ENCODE measurements at places on chromosomes 2 and 18. TPM values are rescaled to one million over a fixed set of nuclear protein-coding genes. Genes with fewer than 3 reads are reported as not detected.

- H3K27ac ChIP-seq = no peak overlapping the region
- no peak overlapping the region for H3K4me3 ChIP-seq
- peaks cover 43% of the 10 kb centered on the region for H3K36me3 ChIP-seq
- no peak for DNase-seq
- H3K27me3 ChIP-seq = no peaks in the 10 kb centered on the region
Measured at GRCh38 chr2:239355724-239356123, 45.1 kb downstream of the HDAC4 start.

- H3K27me3 ChIP-seq = peaks cover 11% of the 10 kb centered on the region
- peaks cover 3% of the 10 kb centered on the region for H3K36me3 ChIP-seq
- H3K4me3 ChIP-seq = no peak overlapping the region
- DNase-seq = no peak
- H3K27ac ChIP-seq = no peak overlapping the region
- peaks cover 35% of the 10 kb centered on the region for H3K4me1 ChIP-seq
Measured at GRCh38 chr2:127414638-127415592, 3.3 kb upstream of the PROC start.

GRCh38 chr2:16687955-16688354 lies 22.3 kb upstream of the CYRIA start:
- no peak overlapping the region for H3K27ac ChIP-seq
- H3K4me1 ChIP-seq = no peaks in the 10 kb centered on the region
- no peaks in the 10 kb centered on the region for H3K36me3 ChIP-seq
- H3K4me3 ChIP-seq = no peak overlapping the region

GRCh38 chr2:191115391-191115790 lies 35.4 kb downstream of the STAT4 start:
- H3K4me3 ChIP-seq = peak overlapping the region; percentile 29
- H3K36me3 ChIP-seq = peaks cover 81% of the 10 kb centered on the region
- no peaks in the 10 kb centered on the region for H3K27me3 ChIP-seq
- peaks cover 70% of the 10 kb centered on the region for H3K4me1 ChIP-seq

ERICH2 gene
- total RNA-seq = not detected

ARHGAP15 gene
- total RNA-seq = 154 TPM
